ENCODE measurements at places on chromosomes 11 and 22.

- DNase-seq: no peak
Observed at GRCh38 chr11:16301462-16301861, 54.9 kb downstream of the SOX6 start.

GRCh38 chr11:80346353-80347059 lies 905.7 kb upstream of the TENM4 start:
- no peak for DNase-seq

DNA sequence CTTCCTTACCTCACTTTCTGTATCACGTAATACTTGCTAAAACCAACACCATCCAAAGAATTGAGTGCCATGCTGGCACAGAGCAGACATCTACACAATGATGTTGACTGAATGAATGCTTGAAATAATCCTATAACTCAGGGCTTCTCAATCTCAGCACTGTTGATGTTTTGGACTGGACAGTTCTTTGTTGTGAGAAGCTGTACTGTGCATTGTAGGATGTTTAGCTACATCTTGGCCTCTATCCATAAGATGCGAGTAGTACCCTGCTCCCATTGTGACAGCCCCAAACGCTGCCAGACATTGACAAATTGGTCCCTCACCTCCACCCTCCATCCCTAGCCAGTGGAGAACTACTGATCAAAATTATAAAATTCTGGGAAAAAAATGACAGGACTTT lies 153.4 kb downstream of the NAV2 start:
- no peak for DNase-seq

GRCh38 chr22:26322179-26322905 lies 106.7 kb upstream of the ASPHD2 start:
- DNase-seq: no peak

DNA sequence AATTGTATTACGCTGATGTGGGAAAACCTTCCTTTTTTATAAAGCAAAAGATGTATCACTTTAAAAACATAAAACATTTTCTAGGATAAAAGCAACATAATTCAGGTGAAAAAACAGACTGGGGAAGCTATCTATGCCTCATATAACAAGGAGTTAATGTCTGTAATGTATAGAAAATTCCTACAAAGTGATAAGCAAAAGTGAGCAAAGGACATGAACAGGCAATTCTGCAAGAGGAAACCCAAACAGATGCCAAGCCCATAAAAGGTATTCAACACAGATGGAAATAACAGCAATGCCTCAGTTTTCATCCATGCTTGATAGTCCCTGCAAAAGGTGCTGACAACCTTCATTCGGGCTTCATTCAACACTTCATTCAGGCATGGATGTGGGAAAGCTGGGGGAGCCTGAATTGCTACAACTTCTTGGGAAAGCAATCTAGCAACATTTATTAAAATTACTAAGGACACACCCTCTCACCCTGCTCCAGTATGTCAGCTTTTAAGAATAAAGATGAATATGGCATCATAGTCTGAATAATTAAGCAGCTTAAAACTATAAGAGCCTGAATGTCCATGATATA lies 39.3 kb downstream of the KCNQ1OT1 start:
- no peak for DNase-seq

GRCh38 chr11:102589047-102589459 lies 36.1 kb downstream of the MMP20 start:
- peak; percentile 36 for DNase-seq

DNA sequence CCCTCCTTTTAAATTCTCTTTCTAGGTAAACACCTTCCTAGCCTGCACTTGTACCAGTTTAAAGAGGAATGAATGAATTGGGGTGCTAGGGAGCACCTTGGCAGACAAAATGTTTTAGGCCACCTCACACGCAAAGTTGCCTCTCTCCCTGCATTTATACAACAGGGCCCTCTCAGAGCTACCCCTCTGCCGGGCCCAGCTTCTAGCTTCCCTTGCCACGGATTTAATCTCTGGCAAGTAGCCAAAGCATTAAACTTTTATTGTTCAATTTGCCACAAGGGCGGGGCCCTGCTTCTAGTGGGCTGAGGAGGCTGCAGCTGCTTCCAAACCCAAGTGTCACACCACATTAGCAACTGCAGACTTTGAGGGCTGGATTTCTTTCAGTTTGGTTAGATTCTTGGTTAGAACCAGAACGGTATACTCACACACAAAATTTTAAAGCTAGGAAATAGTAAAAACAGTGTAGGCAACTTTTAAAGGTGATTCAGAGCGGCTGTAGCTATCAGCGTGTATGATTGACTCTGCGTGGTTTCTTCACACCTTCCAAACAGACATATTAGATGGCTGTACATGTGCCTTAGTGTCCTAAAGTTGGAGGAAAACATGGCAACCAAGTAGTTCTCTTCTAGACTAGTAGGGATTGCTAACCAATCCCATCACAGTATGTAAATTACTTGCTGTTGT lies 6.5 kb downstream of the KREMEN1 start:
- DNase-seq: no peak

DNA sequence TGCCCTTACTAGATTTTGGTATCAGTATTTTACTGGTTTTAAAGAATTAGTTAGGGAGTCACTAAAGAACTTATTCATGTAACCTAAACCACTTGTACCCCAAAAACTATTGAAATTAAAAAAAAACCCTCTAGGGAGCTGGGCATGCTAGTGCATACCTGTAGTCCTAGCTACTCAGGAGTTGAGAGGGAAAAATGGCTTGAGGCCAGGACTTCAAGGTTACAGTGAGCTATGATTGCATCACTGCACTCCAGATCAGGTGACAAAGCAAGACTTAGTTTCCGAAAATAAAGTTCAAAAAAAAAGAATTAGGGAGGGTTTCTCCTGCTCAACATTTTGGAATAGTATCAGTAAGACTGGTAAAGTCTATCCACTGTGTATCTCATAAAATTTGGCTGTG lies 364.4 kb upstream of the LUZP2 start:
- DNase-seq: no peak

DNA sequence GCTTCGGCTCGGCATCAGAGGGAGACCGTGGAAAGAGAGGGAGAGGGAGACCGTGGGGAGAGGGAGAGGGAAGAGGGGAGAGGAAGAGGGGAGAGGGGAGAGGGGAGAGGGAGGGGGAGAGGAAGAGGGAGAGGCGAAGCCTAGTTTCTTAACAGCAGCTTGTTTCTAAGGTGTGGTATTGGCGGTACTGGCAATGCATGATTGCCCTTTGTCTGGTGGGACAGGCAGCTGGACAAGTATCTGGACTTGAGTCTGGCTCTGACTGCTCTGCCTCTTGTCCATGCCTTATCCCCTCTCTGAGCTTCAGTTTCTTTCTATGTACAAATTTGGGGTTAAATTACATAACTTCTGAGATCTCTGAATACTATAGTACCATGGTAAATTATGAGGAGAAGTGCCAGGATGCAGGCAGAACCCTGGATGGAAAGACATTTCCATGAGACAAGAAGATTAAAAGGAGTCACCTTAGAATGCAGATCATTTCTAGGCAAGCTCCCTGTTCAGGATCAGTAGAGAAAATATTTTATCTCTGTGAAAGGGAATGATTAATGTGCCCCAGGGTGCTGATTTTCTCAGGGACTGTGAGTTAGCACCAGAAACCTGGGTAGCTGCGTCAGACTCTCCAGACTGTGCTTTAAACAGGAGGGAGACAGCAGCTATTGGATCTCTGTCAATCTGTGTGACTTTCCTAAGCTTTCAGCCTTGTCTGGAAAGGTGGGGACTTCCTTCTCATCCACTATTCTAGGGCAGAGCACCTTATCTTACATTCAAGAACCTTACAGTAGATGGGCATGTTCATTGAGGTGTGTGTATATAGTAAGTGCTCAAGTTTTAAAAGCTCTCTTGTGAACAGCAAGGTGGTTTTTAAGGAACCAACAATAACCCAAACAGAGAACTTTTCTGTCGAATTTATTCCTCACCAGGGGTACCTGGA lies 31.9 kb upstream of the CCDC90B start:
- no peak for DNase-seq

DNA sequence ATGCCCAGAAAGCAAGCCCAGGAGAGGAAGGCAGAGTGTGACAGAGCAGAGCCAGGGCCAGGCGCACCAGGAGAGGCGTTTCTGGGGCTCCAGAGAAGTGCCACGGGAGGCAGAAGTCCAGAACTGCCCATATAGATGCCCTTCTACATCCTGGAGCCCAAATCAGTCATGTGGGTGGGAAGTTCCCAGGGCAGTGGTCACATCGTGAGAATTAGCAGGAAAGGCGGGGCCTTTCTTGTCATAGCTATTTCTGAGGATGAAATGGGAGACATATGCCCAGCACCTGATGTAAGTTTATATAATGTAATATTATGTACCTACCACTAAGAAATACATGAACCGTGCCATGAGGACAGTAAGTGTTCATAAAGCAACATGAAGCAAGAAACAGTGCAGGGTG lies 13.1 kb downstream of the ZDHHC24 start:
- DNase-seq: no peak

GRCh38 chr22:22327723-22328122 lies 83.1 kb downstream of the VPREB1 start:
- DNase-seq: no peak

DNA sequence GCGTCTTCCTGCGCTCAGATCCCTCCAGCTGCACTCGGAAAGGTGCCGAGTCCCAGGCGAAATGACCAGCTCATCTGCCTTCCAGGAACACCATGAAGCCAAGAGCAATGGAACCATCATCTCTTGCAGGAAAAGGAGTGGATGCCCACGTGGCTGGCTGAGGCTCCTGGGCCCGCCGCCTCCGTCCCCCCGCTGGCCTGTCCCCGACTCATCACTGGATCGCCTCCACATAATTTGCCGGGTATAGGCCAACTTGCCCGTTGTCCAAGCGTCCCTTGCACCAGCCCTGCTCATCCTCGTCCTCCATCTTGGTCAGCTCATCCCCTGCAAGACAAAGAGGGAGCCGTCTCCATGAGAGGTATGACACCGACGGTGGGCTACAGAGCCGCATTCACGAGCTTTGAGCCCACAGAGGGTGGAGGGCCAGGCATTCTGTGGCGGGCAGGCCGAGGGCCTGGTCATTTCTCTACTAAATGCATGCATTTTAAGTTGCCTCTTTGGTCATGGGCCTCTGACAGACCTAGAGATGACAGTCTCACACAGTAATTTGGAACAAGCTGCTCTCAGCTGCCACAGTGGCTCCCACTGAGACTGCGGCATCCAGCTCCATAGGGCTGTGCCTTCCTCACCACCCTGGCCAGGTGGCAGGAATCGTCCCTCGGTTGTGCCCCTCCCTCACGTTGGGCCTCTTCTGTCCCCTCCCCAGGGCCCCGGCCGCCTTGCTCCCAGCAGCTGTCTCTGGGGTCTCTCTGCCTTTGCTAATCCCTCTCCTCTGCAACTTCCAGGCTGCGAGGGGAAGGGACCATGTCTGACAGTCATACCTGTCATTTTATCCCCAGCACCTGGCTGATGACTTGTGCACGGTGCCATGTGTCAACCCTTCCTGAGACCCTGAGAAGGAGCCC lies 14.3 kb upstream of the ARFGAP3 start:
- no peak for DNase-seq

All from GF-D8 (cell line).